ENCODE measurements at places on chromosomes 2 and 18.

- DNase-seq = no peak
Observed at GRCh38 chr2:227608561-227609338, 5.9 kb downstream of the SCYGR3 start.

GRCh38 chr2:150466741-150467620, 20.5 kb downstream of the RND3 start:
- no peak for DNase-seq

GRCh38 chr18:58205443-58206160, 161.6 kb downstream of the NEDD4L start:
- DNase-seq = no peak

- DNase-seq = no peak
Observed at GRCh38 chr2:174399171-174399570, 3.6 kb downstream of the SCRN3 start.

- DNase-seq = no peak
Observed at GRCh38 chr18:26621161-26622026, 73.0 kb upstream of the KCTD1 start.

DNA sequence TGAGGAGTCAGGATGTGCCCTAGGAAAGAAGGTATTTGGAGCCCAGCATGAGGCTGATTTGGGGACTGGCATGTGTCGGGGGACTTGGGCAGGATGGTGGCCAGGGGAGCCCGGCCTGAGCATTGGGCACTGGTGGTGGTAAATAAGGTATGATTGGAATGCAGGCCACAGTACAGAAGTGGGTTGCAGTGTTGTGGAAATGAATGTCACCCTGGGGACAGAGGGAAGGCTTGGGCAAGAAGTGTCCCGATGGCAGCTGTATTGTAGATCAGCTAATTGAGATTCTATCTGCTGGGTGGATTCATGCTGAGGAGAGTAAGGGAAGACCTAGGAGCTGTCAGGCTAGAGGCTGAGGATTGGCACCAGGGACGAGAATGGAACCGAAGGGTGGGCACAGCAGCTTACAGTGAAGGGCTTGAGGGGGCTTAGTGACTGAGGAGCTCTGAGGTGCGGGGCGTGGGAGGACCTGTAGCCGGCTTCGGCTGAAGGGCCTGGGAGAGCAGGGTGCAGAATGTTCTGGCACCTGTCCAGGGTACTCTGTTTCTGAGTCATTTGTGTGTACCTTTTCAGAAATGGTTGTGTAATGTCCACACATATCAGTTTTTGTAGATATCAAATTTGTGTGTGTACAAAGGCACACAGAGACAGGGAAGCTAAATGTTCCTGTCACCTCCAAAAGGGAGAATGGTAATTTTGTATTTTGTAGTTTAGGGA, 170.2 kb downstream of the PRKCE start:
- DNase-seq = no peak

DNA sequence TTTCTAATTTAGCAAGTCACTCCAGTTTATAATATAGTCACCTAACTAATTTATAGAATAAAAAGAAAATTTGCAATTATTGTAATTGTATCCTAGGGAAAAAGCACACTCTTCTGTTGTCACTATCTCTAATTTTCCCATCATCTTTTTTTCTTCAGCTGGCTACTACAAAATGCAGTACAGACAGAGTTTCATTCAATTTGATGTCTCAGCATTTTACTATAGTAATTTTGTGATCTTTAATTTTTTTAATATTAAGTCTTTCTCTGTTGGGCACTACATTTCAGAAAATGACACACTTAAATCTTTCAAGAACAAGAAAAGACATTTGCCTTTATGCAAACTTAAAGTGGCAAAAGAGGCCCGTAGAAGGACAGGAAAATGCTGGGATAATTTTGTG, 118.0 kb downstream of the LRRTM4 start:
- DNase-seq = no peak

DNA sequence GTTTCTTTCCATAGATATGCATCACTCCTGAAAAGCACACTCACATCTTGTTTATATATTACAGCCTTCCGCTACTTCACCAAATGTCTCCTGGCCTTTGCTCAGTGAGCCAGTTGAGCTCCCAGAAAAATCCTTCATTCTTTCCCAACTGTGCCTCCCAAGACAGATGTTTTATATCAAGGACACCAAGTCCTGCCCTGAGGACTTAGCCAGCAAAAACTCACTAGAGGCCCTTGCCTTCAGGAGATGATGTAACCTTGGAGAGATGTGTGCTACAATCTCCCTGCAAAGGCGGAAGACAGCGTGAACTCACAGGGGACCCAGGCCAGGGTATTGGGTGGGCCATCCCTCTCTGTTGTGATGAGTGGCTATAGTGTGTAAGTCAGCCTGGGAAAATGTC, 86.1 kb upstream of the CTAGE1 start:
- DNase-seq = no peak

DNA sequence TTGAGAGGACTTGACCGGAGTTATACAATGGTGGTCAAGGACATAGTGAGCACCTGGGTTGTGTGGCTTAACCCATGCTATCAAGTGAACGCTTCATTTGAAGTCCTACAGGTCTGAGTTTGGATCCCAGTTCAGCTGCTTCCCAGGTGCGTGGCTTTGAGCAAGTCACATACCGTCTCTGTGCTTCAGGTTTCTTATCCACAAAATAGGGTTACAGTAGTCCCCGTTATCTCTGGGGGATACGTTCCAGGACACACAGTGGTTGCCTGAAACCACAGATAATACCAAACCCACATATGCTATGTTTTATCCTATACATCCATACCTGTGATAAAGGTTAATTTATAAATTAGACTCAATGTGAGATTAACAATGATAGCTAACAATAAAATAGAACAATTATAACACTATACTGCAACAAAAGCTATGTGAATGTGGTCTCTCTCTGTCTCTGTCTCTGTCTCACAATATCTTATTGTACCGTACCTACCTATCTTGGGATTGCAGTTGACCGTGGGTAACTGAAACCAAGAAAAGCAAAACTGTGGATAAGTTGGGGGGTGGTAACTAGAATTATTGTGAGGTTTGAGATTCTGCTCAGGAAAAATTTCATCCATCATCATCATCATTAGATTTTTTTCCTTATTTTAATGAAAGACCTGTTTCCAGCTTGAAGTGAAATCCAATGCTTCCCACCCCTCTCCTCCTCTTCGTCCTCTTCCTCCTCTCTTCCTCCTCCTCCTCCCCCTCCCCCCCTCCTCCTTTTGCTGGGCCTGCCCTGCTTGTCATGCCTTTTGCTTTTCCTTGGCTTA, 22.7 kb downstream of the LBH start:
- DNase-seq = no peak

GRCh38 chr2:128654408-128654807, 335.7 kb upstream of the HS6ST1 start:
- DNase-seq = no peak

DNA sequence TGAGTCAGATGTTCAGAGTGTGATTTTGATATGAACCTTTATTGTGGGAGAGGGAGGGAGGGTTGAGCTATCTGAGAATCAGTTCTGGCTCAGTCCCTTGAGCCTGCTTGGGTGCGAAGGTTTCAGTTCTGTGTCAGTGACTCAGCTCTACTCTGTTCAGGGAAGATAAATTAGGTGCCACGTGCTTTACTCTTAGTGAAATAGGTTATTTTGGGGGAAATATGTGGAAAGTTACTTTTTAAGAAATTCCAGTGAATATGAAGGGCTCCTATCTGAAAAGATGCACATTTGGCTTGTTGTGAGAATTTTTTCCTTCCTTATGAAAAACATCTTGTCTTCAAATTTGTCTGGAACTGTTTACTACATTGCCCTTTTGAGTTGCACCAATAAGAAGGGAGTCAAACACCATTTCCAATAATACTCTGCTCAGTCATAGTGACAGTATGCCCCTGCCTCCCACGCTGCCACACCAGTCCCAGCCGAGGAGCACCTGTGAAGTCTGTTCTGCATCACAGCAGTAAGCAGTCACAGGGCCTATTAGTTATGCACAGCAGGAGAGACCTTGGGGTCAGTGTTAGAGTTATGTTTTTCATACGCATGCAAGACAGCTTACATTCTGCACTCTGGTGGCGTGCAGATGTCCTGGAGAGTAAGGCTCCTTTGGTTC, 32.8 kb upstream of the DNAH7 start:
- no peak for DNase-seq

GRCh38 chr2:238696331-238696730, 151.6 kb upstream of the TWIST2 start:
- no peak for DNase-seq

DNA sequence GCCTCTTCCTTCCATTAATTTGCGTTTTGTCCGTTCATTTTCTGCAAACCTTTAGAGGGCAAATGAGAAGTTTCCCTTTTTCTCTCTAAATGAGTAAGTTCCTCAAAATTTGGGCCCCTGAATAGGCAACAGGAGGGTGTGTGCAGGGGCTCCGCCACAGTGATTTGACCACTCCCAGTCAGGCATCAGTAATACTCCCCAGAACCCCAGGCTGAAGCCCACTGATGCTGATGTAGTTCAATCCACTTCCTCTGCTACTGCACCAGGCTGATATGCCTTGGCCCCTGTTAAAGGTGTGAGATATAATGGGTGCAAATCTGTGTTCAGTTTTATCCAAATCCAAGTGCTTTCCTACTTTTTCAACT, 1150.0 kb downstream of the RPIA start:
- no peak for DNase-seq

DNA sequence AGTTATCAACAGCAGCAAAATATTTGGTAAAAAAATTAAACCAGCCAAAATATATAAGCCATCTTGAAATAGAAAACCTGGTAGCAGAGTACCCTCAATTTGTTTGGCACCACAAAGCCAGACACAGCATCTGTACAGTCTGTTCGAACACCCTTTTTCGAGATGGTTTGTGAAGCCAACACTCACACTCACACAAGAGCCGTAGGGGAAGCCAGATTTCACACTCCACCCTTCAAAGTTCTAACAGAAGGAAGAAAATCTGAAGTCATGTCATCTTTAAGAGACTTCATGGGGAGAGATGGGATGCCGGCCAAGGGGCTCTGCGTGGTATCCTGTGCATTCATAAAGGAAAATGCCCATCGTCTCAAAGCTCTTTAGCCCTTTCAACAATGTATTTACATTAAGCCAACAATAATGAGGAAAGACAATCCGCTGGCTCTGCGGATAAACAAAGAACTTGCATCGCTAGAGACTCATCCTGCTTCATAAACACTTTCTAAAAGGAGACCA, 451.5 kb upstream of the CHST9 start:
- DNase-seq = no peak

DNA sequence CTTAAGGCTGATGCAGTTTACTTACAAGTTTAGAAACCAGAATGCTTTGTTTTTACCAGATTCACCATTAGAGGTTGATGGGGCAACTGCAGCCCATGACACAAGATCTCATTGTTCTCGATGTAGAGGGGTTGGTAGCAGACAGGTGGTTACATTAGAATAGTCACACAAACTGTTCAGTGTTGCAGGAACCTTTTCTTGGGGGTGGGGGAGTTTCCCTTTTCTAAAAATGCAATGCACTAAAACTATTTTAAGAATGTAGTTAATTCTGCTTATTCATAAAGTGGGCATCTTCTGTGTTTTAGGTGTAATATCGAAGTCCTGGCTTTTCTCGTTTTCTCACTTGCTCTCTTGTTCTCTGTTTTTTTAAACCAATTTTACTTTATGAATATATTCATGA, 99.4 kb upstream of the IL1R2 start:
- no peak for DNase-seq

- no peak for DNase-seq
Observed at GRCh38 chr2:12759248-12759647, 42.5 kb downstream of the TRIB2 start.

- DNase-seq = no peak
Observed at GRCh38 chr18:31252522-31252921, 65.4 kb upstream of the DSG1 start.

- no peak for DNase-seq
Observed at GRCh38 chr2:98157557-98157956, 70.6 kb downstream of the VWA3B start.

GRCh38 chr2:69827796-69828540, 1.5 kb upstream of the GMCL1 start:
- DNase-seq = no peak

DNA sequence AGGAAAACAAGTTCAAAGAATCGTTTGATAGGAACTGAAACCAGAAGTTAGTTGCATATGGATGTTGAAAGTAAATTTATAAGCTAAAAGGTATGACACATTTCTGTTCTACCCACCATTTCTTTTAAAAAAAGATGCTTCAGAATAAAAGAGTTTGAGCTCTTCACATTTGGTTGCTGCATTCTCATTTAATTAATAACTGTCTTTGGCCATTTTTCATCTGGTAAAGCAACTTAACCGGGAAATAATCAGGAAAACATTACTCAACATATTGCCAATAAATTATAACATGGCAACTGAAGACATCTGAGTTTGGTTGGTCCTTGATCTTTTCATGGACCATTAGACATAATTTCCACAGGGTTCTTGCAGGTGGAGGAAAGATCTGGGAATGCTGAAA, 180.2 kb upstream of the TWIST2 start:
- no peak for DNase-seq

DNA sequence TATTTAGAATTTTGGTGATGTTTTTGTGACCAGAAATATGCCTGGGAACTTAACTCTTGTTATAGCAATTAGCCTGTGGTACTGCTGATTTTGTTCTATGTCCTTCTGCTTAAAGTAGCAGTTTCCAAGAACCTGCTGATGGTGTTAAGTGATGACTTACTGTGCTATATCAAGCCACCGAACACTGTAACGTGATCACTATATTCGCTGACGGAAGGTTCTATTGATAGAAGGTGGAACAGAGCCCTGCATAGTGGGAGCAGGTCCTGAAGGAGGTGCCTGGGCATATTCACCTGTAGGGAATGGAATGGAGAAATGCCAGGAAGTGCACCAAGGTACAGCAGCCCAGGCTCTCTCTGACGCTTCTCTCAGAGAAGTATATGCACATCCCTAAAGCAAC, 76.8 kb downstream of the UXS1 start:
- no peak for DNase-seq

DNA sequence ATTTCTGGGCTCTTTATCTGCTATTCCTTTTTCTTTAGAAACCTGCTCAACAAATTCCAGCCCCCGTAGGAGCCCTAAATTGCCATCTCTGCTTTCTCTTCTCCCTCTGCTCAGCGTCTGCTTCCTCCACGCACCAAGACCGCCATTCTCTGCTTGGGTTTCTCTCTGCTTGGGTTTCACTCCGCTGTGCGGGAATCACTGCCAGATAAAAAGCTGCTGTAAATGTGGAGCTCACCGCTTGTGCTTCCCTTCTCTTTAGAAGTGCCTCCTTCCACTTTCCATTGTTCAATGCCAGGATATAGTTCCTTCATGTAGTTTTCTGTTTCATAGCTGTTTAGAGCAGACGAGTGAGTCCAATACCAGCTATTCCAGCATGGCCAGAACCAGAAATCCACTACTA, 45.9 kb downstream of the TMEM237 start:
- DNase-seq = no peak

- no peak for DNase-seq
Observed at GRCh38 chr2:170077830-170078569, 99.9 kb upstream of the MYO3B start.

GRCh38 chr18:30271716-30272115, 770.8 kb downstream of the DSC3 start:
- no peak for DNase-seq

Measured in activated naive CD4-positive, alpha-beta T cell (primary cell).